Right renal pelvis (tissue), 4 donors: ENCODE measurements at places on chromosomes 13 and 19. TPM values are rescaled to one million over a fixed set of nuclear protein-coding genes. Genes with fewer than 3 reads are reported as not detected.

PTGIR gene
- polyA plus RNA-seq, result 2.6 TPM

ICAM4 gene
- 0.17 TPM for polyA plus RNA-seq

UTP14C gene
- polyA plus RNA-seq, result 34.6 TPM

TMEM190 gene
- not detected for polyA plus RNA-seq

ZNF541 gene
- 0.19 TPM for polyA plus RNA-seq

FCGBP gene
- 9.5 TPM for polyA plus RNA-seq

ZNF534 gene
- 0.87 TPM for polyA plus RNA-seq

ACER1 gene
- polyA plus RNA-seq, result 0.14 TPM

CYP2B6 gene
- polyA plus RNA-seq, result 2.3 TPM

KCTD4 gene
- 0.29 TPM for polyA plus RNA-seq

SNRPA gene
- polyA plus RNA-seq, result 126 TPM

SIGLEC8 gene
- polyA plus RNA-seq, result 0.08 TPM

DCAF15 gene
- polyA plus RNA-seq, result 33.3 TPM

LENG8 gene
- polyA plus RNA-seq, result 161 TPM

TEX29 gene
- 0.47 TPM for polyA plus RNA-seq

SERPINE3 gene
- polyA plus RNA-seq, result 0.26 TPM

SLC1A6 gene
- polyA plus RNA-seq, result 0.35 TPM

PTGER1 gene
- polyA plus RNA-seq, result 4.7 TPM

C1QTNF9 gene
- polyA plus RNA-seq, result 0.22 TPM

IGFL3 gene
- not detected for polyA plus RNA-seq

PLIN4 gene
- polyA plus RNA-seq, result 0.39 TPM

PSG11 gene
- 0.08 TPM for polyA plus RNA-seq

C19orf67 gene
- not detected for polyA plus RNA-seq

RNF6 gene
- polyA plus RNA-seq, result 42.0 TPM

ZNF329 gene
- polyA plus RNA-seq, result 26.1 TPM

LYPD5 gene
- 0.14 TPM for polyA plus RNA-seq

FLT3LG gene
- polyA plus RNA-seq, result 4.5 TPM

KLK2 gene
- polyA plus RNA-seq, result not detected

SELENOV gene
- polyA plus RNA-seq, result 4.1 TPM

B3GLCT gene
- 27.8 TPM for polyA plus RNA-seq

FFAR3 gene
- 0.10 TPM for polyA plus RNA-seq

ZNF578 gene
- 6.0 TPM for polyA plus RNA-seq

LILRB3 gene
- polyA plus RNA-seq, result 1.7 TPM

NANOS2 gene
- polyA plus RNA-seq, result not detected

SIAH3 gene
- 0.79 TPM for polyA plus RNA-seq

GNA15 gene
- polyA plus RNA-seq, result 1.1 TPM

SIGLEC9 gene
- 1.4 TPM for polyA plus RNA-seq

AMER2 gene
- polyA plus RNA-seq, result 0.39 TPM

SCN1B gene
- polyA plus RNA-seq, result 1.3 TPM

KIR2DL1 gene
- not detected for polyA plus RNA-seq

BRCA2 gene
- polyA plus RNA-seq, result 6.1 TPM

ZNF560 gene
- 0.43 TPM for polyA plus RNA-seq

ZNF470 gene
- polyA plus RNA-seq, result 11.7 TPM

CDX2 gene
- polyA plus RNA-seq, result not detected

CD22 gene
- 6.6 TPM for polyA plus RNA-seq

C13orf46 gene
- 0.13 TPM for polyA plus RNA-seq

GSK3A gene
- polyA plus RNA-seq, result 79.9 TPM

ZNF841 gene
- polyA plus RNA-seq, result 15.0 TPM

MAST1 gene
- 1.6 TPM for polyA plus RNA-seq

PSG3 gene
- not detected for polyA plus RNA-seq
